ENCODE measurements at places on chromosomes 5 and 9. TPM values are rescaled to one million over a fixed set of nuclear protein-coding genes. Genes with fewer than 3 reads are reported as not detected.

GRCh38 chr9:109295221-109296130 lies 25.4 kb downstream of the EPB41L4B start:
- DNase-seq, result no peak
- peaks cover 26% of the 10 kb centered on the region for H3K27me3 ChIP-seq
- H3K27ac ChIP-seq, result no peak overlapping the region
- H3K36me3 ChIP-seq, result no peaks in the 10 kb centered on the region

DNA sequence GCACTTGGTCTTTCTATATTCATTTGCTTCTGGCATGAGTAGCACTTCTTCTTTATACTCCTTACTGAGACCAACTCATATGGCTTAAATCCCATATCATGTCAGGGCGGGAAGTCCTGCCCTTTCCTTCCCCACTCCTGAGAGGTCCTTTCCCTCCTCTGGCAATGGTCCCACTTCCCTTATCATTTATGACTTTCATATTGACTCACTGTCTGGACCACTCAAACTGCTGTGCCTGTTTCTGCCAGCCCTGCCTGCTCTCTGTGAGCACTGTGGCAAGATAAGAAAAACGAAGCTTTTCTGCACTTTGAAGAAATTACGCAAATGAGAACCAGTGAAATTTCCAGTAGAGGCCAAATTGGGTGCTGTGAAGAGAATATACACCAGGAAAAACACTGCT lies 58.1 kb downstream of the ZNF474 start:
- no peak overlapping the region for H3K27ac ChIP-seq
- H3K36me3 ChIP-seq, result no peaks in the 10 kb centered on the region
- H3K27me3 ChIP-seq, result peaks cover 46% of the 10 kb centered on the region
- no peak for DNase-seq

- H3K36me3 ChIP-seq, result no peaks in the 10 kb centered on the region
- H3K27ac ChIP-seq, result no peak overlapping the region
- H3K27me3 ChIP-seq, result peaks cover 41% of the 10 kb centered on the region
- DNase-seq, result peak; percentile 28
- H3K4me3 ChIP-seq, result no peak overlapping the region
Measured at GRCh38 chr5:136212252-136212721, 19.3 kb upstream of the SMIM32 start.

DNA sequence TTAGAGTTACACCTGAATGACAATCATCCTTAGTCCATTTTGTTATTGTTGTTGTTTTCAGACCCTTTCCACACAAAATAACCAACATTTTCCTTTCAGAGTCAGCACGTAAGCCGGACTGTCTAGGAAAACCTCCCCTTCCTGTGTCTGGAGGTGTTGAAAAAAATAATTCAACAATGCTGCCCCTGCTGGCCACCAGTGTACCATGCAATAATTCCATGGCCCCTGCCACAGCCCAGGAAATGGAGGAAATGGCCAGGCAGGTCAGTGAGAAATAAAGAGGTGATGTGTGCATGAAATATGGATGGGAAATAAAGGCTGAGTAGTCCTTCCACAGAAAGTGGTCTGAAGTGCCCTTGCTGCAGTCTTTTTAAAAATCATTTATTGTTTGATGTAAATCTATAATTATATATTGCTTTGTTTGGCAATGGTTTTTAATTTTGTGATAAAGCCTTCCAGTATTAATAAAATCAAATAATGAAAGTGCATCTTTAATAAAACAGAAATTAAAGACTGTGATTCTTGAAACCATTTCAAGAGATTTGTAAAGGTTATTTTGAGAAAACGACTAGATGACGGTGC lies 152.8 kb upstream of the PAPPA start:
- H3K36me3 ChIP-seq, result no peaks in the 10 kb centered on the region
- peak; percentile 2 for DNase-seq

DNA sequence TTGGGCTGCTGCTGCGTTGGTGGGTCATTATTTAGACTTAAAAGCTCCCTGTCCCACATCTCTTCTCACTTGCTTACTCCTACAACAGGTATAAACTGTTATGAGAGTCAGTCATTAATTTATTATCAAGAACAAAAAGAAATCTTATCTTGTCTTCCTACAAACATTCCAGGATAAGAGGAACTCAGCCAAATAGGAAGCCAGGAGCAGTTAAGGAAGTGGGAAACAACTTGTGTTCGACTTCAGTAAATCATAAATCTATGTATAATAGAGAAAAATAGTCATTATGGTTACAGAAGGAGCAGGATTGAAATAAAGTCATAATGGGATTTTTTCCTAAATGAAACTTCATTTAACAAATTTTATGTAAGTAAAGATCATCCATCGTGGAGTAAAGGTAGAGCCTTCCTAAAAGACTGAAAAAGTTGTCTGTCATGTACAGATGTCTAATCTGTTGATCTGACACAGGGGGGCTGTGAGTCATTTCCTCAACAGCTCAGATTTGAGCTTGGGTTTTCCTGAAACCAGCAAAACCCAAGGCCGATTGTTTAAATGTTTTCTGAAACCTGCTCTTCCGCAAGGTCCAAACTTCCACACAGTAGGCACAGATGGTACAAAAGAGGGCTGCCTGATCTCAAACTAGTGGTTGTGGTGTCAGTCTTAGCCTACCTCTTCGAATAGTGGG lies 25.3 kb upstream of the LRRTM2 start:
- DNase-seq, result peak; percentile 1
- no peak overlapping the region for H3K27ac ChIP-seq
- peaks cover 5% of the 10 kb centered on the region for H3K36me3 ChIP-seq
- H3K4me3 ChIP-seq, result no peak overlapping the region
- H3K4me1 ChIP-seq, result peaks cover 13% of the 10 kb centered on the region

GRCh38 chr5:61965490-61965889 lies 340.5 kb upstream of the KIF2A start:
- no peaks in the 10 kb centered on the region for H3K4me1 ChIP-seq
- peaks cover 3% of the 10 kb centered on the region for H3K27me3 ChIP-seq
- no peak overlapping the region for H3K4me3 ChIP-seq
- no peaks in the 10 kb centered on the region for H3K36me3 ChIP-seq
- H3K27ac ChIP-seq, result no peak overlapping the region

GRCh38 chr5:114360816-114361723 lies 800 bp upstream of the KCNN2 start:
- peaks cover 6% of the 10 kb centered on the region for H3K4me1 ChIP-seq
- no peak overlapping the region for H3K27ac ChIP-seq
- H3K4me3 ChIP-seq, result no peak overlapping the region
- peaks cover 54% of the 10 kb centered on the region for H3K27me3 ChIP-seq
- peak; percentile 33 for DNase-seq

DNA sequence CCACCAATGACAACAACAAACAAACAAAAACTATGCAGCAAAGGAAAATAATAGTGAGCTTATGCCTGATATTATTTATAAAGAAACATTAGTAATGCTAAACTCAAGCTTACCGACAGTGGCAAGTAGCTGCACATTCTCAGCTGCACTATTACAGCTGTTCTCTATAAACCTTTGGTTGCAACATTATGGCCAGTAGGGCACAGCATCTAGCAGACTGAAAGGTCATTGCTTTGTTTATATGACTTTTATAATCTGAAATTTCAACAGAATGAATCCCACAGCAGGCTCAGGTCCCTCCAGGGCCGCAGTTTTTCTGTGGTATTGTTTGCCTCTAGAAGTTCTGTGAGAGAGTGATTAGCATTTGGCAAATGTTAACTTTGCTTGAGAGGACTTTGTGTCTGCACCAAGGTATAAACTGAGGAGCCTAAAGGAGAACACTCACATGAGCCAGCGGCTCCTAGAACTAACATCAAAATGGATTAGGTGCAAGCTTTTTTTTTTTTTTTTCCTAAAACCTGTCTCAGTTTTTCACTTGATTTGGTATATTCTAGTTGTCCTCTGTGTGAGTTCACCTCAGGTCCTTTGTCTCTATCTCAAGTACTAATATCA lies 58.3 kb downstream of the IZUMO3 start:
- no peaks in the 10 kb centered on the region for H3K36me3 ChIP-seq
- DNase-seq, result no peak
- H3K27me3 ChIP-seq, result no peaks in the 10 kb centered on the region

DNA sequence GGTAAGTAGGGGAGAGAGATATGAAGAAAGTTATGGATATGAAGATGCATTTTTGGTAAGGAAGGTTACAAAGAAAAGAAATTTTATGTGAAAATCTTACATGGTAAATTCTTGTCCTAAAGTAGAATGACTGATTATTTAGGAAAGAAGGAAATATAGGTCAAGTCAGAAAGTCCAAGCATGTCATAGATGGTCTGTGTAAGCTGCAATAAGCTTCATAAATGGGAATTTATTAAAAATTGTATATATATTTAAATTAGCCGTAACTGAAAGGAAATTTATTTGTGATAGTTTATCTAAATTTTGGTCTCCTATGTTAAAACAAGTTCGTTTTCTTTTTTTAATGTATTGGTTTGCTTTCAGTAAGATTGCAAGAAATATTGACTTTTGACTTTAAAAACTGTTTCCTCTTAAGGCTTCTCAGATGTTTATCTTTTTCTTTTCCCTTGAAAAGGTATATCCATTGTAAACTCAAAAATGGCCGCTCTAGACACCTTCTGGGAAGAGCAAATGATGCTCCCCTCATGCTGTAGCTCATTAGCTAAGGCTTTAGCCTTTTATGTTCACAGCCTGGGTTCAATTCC lies 46.8 kb upstream of the HAPLN1 start:
- H3K27ac ChIP-seq, result no peak overlapping the region
- H3K36me3 ChIP-seq, result no peaks in the 10 kb centered on the region
- H3K4me1 ChIP-seq, result no peaks in the 10 kb centered on the region
- DNase-seq, result no peak

- no peak overlapping the region for H3K4me3 ChIP-seq
- no peak for DNase-seq
- no peak overlapping the region for H3K27ac ChIP-seq
- peaks cover 4% of the 10 kb centered on the region for H3K27me3 ChIP-seq
- no peaks in the 10 kb centered on the region for H3K36me3 ChIP-seq
Measured at GRCh38 chr5:172569861-172570558, 71.1 kb upstream of the NEURL1B start.

DNA sequence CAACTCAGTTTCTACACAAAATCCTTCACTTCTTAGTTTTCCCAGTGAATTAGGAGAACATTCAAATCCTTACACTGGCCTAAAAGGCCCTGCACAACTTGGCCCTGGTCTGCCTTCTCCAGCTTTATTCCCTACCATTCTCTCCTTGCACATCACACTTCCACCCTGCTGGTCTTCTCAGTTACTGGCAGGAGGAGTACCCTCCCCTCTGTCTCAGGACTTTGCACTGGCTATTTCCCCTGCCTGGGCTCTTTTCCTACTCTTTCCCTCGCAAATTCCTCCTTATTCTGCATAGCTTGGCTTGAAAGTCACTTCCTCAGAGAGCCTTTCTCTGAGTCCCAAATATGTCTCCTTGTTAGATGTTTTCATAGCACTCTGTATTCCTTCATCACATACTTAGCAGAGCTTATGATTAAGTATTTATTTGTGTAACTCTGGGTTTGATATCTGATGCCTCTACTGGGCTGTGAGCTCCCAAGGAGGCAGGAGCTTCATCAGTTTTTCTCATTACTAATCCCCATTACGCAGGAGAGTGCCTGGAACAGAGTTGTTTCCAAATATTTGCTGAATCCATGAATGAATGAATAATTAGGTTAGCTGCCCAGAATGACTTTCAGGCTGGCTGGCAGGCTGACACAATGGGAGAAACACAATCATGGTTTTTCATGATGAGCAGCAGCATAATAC lies 159.8 kb upstream of the KLF9 start:
- no peaks in the 10 kb centered on the region for H3K36me3 ChIP-seq
- H3K4me3 ChIP-seq, result no peak overlapping the region
- no peak for DNase-seq
- no peak overlapping the region for H3K27ac ChIP-seq

- H3K27ac ChIP-seq, result peak overlapping the region; percentile 27
- H3K4me1 ChIP-seq, result peaks cover 57% of the 10 kb centered on the region
- no peak for DNase-seq
- H3K36me3 ChIP-seq, result peaks cover 56% of the 10 kb centered on the region
Measured at GRCh38 chr5:7873216-7873615, 4.3 kb downstream of the MTRR start.

DNA sequence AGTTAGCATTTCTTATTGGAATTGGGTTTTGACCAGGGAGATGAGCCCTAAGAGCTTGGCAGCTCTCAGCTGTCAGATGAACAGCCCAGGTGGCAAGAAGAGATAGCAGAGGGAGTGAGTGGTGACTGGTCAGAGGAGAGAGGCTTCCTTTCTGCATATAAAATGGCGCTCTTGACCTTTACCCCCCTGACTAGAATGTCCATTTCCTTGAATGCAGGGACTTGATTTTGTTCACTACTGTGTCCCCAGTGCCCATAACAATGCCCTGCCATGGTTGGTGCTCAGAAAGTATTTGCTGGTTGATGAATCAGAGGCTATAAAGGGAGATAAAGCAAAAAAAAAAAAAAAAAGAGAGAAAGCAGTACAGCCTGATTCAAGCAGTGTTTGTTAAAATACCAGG lies 7.2 kb downstream of the CHMP5 start:
- no peaks in the 10 kb centered on the region for H3K27me3 ChIP-seq
- no peak overlapping the region for H3K27ac ChIP-seq
- DNase-seq, result no peak

CENPK gene
- total RNA-seq, result 71.1 TPM

C9 gene
- not detected for total RNA-seq

BARHL1 gene
- total RNA-seq, result not detected

PHAX gene
- 69.6 TPM for total RNA-seq

PCDHA9 gene
- not detected for total RNA-seq

ORM2 gene
- not detected for total RNA-seq

OBP2B gene
- total RNA-seq, result not detected

STPG3 gene
- not detected for total RNA-seq

SLC34A3 gene
- not detected for total RNA-seq

ECM2 gene
- not detected for total RNA-seq

OR1Q1 gene
- not detected for total RNA-seq

HCN1 gene
- not detected for total RNA-seq

EFNA5 gene
- total RNA-seq, result not detected

CFAP77 gene
- total RNA-seq, result not detected

Data from activated naive CD8-positive, alpha-beta T cell treated with anti-CD3 and anti-CD28 coated beads for 36 hours (primary cell).